ENCODE measurements at places on chromosomes 1 and 21. TPM values are rescaled to one million over a fixed set of nuclear protein-coding genes. Genes with fewer than 3 reads are reported as not detected.
A peak's percentile ranks its signal among the peaks of the same experiment; 100 is the strongest.

ICOSLG gene
- total RNA-seq = 0.07 TPM

- H3K36me3 ChIP-seq = no peaks in the 10 kb centered on the region
- H3K27me3 ChIP-seq = no peaks in the 10 kb centered on the region
- DNase-seq = peak; percentile 35
- no peak overlapping the region for H3K27ac ChIP-seq
- peaks cover 5% of the 10 kb centered on the region for H3K4me1 ChIP-seq
Measured at GRCh38 chr1:109895720-109896504, 14.7 kb upstream of the CSF1 start.

DNA sequence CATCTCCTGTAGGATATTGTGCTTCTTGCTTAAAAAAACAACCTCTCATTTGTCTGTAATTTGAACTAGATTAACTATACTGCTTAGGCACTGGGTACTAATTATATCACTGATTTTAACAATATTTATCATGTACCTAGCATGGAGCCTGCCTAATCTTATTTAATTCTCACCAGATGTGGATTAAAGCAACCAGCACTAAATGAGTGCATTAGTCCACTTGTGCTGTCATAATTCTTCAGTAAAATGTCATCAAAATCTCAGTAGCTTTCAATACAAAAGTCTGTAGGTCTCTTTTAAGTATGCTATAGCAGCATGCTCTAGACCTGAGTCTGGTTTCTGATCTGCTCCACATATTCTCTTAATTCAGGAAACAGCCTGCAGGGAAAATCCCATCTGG, 368.1 kb downstream of the NCAM2 start:
- H3K4me3 ChIP-seq = no peak overlapping the region
- H3K4me1 ChIP-seq = peaks cover 14% of the 10 kb centered on the region

DNA sequence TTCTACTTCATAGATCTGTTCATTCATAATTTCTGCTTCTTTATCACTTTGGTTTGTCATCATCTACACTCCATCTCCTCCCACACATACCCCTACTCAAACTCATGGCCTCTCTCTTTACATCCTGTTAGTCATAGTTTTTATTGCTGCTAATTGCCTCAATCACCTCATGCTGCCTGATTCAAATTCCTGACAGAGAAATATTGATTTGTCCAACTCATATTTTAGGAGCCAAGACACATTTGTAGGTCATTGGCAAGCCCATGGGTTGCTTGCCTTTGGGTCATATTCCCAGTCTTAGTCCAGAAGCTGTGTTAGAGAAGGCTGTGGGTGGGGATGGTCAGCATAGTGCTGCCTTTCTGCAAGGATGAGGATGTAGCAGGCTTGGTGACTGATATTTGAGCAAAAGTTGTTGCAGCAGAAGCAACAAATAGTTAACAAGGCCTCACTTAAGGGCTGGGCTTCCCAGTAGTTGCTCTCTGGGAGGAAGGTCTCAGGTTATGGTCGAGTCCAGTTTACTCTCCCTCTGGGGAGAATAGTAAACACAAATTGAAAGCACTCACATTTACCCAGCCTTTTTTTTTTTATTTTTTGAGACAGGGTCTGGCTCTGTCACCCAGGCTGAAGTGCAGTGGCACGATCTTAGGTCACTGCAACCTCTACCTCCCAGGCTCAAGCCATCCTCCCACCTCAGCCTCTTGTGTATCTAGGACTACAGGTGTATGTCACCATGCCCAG, 22.4 kb upstream of the EPS15 start:
- H3K36me3 ChIP-seq = no peaks in the 10 kb centered on the region
- H3K27me3 ChIP-seq = no peaks in the 10 kb centered on the region
- H3K4me1 ChIP-seq = no peaks in the 10 kb centered on the region
- no peak overlapping the region for H3K4me3 ChIP-seq
- H3K27ac ChIP-seq = no peak overlapping the region

- H3K4me1 ChIP-seq = no peaks in the 10 kb centered on the region
- no peaks in the 10 kb centered on the region for H3K36me3 ChIP-seq
- no peak for DNase-seq
Measured at GRCh38 chr1:55997536-55997935, 581.8 kb downstream of the PLPP3 start.

- no peak overlapping the region for H3K4me3 ChIP-seq
- no peaks in the 10 kb centered on the region for H3K27me3 ChIP-seq
- H3K4me1 ChIP-seq = peaks cover 10% of the 10 kb centered on the region
- H3K36me3 ChIP-seq = peaks cover 11% of the 10 kb centered on the region
- no peak for DNase-seq
Measured at GRCh38 chr21:33419538-33420123, 16.4 kb downstream of the IFNGR2 start.

GRCh38 chr1:65235867-65236805, 73.2 kb upstream of the DNAJC6 start:
- H3K27me3 ChIP-seq = peaks cover 17% of the 10 kb centered on the region
- H3K36me3 ChIP-seq = peaks cover 4% of the 10 kb centered on the region
- H3K27ac ChIP-seq = no peak overlapping the region
- DNase-seq = no peak
- no peaks in the 10 kb centered on the region for H3K4me1 ChIP-seq
- no peak overlapping the region for H3K4me3 ChIP-seq

Measured in neural crest cell (in vitro differentiated cells).